Kidney (tissue), 22 donors: ENCODE measurements at places on chromosomes 1 and 21. TPM values are rescaled to one million over a fixed set of nuclear protein-coding genes. Genes with fewer than 3 reads are reported as not detected.

The SPRR5 gene
- total RNA-seq, result not detected

The SPRR2G gene
- not detected for total RNA-seq

The TMEM240 gene
- total RNA-seq, result 1.9 TPM

The SPATA1 gene
- total RNA-seq, result 2.5 TPM
